Aorta (tissue), 5 donors: ENCODE measurements at places on chromosomes 3 and 15. TPM values are rescaled to one million over a fixed set of nuclear protein-coding genes. Genes with fewer than 3 reads are reported as not detected.

DNA sequence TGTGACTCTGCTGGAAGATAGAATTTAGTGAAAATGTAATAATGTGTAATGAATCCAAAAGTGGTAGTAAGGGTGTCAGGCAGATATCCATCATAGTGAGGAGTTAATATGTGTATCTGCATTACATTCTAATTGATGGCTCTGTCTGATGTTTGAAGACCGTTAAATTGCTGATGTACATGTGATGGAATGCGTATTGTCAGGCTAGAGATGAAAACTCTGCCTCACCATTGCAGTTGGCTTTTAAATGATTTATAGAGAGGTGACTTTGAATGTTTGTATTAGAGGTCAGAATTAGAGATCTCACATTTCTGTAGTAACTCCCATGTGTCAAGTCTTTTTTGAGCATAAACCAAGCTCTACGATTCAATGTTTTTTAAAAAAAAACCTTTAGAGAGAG lies 234.6 kb downstream of the NAALADL2 start:
- no peaks in the 10 kb centered on the region for H3K4me1 ChIP-seq
- no peak overlapping the region for H3K4me3 ChIP-seq
- DNase-seq: no peak
- H3K27me3 ChIP-seq: no peaks in the 10 kb centered on the region
- no peaks in the 10 kb centered on the region for H3K36me3 ChIP-seq
- H3K27ac ChIP-seq: no peak overlapping the region

DNA sequence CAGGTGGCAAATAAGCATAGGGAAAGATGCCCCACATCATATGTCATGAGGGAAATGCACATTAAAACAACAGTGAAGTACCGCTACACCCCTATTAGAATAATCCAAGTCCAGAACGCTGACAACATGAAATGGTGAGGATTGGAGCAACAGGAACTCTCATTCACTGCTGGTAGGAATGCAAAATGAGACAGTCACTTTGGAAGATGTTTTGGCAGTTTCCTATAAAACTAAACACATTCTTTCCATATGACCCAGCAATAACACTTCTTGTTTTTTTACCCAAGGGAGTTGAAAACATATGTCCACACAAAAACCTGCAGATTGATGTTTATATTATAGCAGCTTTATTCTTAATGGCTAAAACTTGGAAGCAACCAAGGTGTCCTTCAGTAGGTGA lies 116.4 kb upstream of the TOPAZ1 start:
- H3K4me1 ChIP-seq: no peaks in the 10 kb centered on the region
- H3K27me3 ChIP-seq: no peaks in the 10 kb centered on the region
- H3K27ac ChIP-seq: no peak overlapping the region
- no peak overlapping the region for H3K4me3 ChIP-seq

- H3K4me3 ChIP-seq: no peak overlapping the region
- peaks cover 8% of the 10 kb centered on the region for H3K4me1 ChIP-seq
These were observed 74.8 kb upstream of the IL12A start for GRCh38 chr3:159913712-159914414.

DNA sequence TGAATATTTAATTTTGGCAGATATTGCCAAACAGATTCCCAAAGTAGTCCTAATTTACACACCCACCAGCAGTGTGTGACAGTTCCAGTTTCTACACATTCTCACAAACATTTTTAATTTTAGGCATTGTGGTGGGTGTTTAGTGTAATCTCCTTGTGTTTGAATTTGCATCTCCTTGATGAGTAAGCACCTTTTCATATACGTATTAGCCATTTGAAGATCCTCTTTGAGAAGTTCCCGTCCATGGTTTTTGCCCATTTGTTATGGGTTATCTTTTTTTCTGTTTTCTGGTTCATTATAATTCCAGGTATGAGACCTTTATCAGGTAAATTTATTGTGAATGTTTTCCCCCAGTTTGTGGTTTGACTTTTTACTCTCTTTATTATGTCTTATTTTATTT lies 2.3 kb upstream of the TM4SF19 start:
- no peaks in the 10 kb centered on the region for H3K36me3 ChIP-seq
- no peak overlapping the region for H3K4me3 ChIP-seq
- no peaks in the 10 kb centered on the region for H3K4me1 ChIP-seq
- H3K27ac ChIP-seq: no peak overlapping the region
- no peak for DNase-seq
- no peaks in the 10 kb centered on the region for H3K27me3 ChIP-seq

DNA sequence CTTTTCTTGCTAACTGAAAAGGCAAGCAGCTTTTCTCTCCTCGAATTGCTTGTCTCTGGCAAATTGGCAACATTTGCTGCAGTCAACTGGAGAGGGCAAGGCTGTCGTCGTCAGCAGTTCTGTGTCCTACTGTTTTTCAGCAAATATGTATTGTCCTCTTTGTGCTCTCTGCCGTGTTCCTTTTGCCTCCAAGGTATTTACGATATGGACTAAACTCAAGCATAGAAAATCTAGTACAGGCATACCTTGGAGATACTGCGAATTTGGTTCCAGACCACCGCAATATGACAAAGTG lies 558 bp upstream of the SLC30A4 start:
- DNase-seq: no peak
- no peaks in the 10 kb centered on the region for H3K36me3 ChIP-seq
- H3K4me1 ChIP-seq: peaks cover 2% of the 10 kb centered on the region
- H3K4me3 ChIP-seq: peak overlapping the region; percentile 95
- no peak overlapping the region for H3K27ac ChIP-seq
- H3K27me3 ChIP-seq: no peaks in the 10 kb centered on the region

- no peak for DNase-seq
- peak overlapping the region; percentile 43 for H3K27ac ChIP-seq
- no peaks in the 10 kb centered on the region for H3K36me3 ChIP-seq
- no peaks in the 10 kb centered on the region for H3K27me3 ChIP-seq
These were observed 4.1 kb downstream of the UBE2E1 start for GRCh38 chr3:23809840-23810342.

GRCh38 chr15:99445272-99445850 lies 120.4 kb upstream of the MEF2A start:
- H3K4me1 ChIP-seq: peaks cover 3% of the 10 kb centered on the region
- H3K27ac ChIP-seq: no peak overlapping the region
- DNase-seq: no peak
- no peaks in the 10 kb centered on the region for H3K27me3 ChIP-seq
- no peak overlapping the region for H3K4me3 ChIP-seq

DNA sequence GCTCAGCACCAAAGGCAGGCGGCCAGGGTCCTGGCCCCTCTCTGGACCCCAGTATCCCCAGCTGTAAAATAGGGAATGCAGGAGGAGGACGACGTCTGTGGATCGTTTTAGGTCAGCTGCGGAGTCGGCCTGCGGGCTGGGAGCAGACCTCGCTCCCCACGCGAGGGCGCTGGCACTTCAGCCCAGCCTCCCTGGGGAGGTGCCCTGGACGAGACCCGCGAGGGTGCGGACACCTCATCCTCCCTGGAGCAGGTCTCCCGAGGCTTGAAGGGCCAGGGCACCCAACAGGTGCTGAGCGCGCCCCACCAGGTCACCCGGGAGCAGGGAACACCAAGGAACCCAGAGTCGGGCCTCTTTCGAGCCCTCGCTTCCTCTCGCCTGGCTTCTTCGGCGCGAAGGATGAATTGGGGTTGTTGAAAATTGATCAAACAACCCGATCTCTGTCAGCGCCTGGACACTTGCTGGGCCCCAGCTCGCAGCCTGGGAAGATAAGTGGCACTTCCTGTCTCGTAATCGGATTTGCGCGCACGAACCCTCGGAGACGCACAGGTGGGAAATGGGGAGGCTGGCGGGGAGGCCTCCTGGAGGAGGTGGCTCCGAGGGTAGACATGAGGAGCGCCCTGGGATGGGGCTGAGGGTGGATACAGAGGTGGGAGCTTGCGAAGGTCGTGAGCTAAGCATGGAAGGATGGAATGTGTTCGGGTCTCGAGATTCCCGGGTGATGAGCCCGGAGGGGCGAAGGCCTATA lies 588 bp upstream of the VIPR1 start:
- H3K27ac ChIP-seq: no peak overlapping the region
- peak; percentile 89 for DNase-seq
- no peaks in the 10 kb centered on the region for H3K4me1 ChIP-seq

GRCh38 chr3:24945563-24945962 lies 450.9 kb upstream of the THRB start:
- no peak overlapping the region for H3K27ac ChIP-seq
- no peak overlapping the region for H3K4me3 ChIP-seq
- no peaks in the 10 kb centered on the region for H3K27me3 ChIP-seq
- no peak for DNase-seq

- H3K27me3 ChIP-seq: no peaks in the 10 kb centered on the region
- no peak overlapping the region for H3K4me3 ChIP-seq
- no peaks in the 10 kb centered on the region for H3K36me3 ChIP-seq
- DNase-seq: no peak
- peaks cover 3% of the 10 kb centered on the region for H3K4me1 ChIP-seq
These were observed 30.7 kb downstream of the PLA1A start for GRCh38 chr3:119628390-119628789.

DNA sequence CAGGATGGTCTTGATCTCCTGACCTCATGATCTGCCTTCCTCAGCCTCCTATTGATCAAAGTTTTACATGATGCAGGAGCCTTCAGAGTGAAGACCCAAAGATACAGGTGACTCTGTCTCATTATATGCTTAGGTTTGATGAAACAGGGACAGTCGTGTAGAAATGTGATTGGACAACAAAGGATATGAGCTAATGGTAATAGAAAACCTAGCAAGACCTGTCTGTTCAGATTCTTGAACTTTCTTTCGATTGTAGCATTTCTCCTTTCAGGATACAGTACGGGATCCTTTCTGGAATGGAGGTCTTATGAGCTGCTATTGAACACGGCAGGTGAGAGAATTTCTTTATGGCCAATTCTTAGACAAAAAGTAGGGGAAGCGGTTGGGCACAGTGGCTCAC lies at the start of gene ACKR2:
ACKR2 (plus strand) TSS at position 244 of the 400 bp plus-strand sequence. CDS start 55,058 bp downstream, outside the sequence.
- no peak within 1 kb of the TSS for H3K27ac ChIP-seq
- no peak within 1 kb of the TSS for H3K4me3 ChIP-seq
- DNase-seq: no peak
- H3K36me3 ChIP-seq: no peaks in the 10 kb centered on the region
- H3K4me1 ChIP-seq: no peaks in the 10 kb centered on the region
- H3K27me3 ChIP-seq: no peaks in the 10 kb centered on the region

DNA sequence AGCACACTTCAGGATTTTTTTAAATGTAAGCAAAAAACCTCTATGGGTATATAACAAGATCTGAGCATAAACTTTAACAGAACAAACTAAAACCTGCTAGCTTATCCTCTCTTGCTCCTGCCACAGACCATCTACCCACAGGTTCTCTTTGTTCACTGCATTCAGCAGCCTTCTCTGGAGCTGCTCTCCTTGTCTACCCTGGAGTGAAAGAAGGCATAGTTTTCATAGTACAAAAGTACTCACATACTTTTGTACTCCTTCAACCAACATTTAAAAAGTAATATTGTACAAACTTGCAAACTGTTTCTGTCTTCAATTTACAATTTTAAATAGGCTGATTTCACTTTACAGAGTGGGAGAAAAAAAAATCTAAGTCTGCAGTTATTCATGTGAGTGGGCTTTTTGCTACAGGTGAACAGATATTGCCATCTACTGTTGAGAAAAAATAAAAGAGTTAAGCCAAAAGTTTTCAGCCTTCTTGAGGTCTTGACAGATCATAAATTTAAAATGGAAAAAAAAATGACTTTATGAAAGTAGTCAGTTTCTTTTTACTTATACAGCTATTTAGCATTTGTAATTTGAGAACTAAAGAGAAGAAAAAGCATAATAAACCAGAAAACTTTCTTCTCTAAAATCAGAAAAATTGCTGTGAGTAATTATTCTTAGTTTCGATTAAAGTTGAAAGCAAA lies 20.4 kb downstream of the TERC start:
- H3K27me3 ChIP-seq: no peaks in the 10 kb centered on the region
- no peak overlapping the region for H3K27ac ChIP-seq
- no peak for DNase-seq
- no peak overlapping the region for H3K4me3 ChIP-seq
- no peaks in the 10 kb centered on the region for H3K4me1 ChIP-seq

CHL1 gene
- total RNA-seq: 7.0 TPM

REC114 gene
- not detected for total RNA-seq

GRCh38 chr15:64931381-64931780 lies 19.7 kb downstream of the ANKDD1A start:
- no peaks in the 10 kb centered on the region for H3K36me3 ChIP-seq
- no peak overlapping the region for H3K4me3 ChIP-seq
- H3K27me3 ChIP-seq: no peaks in the 10 kb centered on the region
- H3K27ac ChIP-seq: no peak overlapping the region
- no peaks in the 10 kb centered on the region for H3K4me1 ChIP-seq

COL6A5 gene
- total RNA-seq: not detected

DNA sequence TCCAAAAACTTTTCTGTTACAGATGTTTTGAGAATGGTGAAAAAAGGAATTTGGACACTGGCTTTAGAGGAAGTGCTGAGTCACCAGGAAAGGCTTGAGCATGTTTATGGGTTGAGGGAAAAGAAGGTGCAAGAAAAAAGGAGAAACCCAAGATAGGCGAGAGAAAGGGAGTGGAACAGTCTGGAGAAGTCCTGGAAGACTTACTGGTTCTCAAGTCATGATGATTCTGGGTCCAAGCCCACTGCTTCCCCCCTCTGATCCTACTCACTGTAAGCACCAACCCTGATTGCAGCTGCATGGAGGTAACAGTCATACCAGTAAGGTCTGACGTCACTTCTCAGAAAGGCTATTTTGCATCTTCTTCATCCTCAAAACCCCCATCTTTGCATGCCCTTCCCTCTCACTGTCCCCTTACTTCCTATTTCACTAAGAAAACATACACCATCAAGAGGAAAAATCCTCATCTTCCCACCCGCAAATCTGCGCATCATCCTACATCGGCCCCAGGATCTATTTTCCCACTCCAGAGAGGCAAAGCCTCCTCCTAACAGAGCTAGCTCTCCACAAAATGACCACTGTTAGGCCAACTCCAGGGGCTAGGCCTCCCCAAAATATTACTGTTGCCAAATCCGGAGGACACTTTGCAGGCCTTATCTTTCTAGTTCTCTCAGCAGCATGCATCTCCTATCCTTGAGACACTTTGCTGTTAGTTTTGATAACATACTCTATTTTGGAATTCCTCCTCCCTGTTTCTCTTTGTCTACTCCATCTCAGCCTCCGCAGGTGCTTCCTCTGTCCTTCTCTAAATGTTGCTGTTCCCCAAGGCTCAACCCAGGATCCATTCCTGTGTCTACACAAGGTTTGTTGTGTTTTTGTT lies 3.2 kb upstream of the ATP13A3 start:
- no peaks in the 10 kb centered on the region for H3K4me1 ChIP-seq
- no peaks in the 10 kb centered on the region for H3K27me3 ChIP-seq
- peak overlapping the region; percentile 56 for H3K27ac ChIP-seq

DNA sequence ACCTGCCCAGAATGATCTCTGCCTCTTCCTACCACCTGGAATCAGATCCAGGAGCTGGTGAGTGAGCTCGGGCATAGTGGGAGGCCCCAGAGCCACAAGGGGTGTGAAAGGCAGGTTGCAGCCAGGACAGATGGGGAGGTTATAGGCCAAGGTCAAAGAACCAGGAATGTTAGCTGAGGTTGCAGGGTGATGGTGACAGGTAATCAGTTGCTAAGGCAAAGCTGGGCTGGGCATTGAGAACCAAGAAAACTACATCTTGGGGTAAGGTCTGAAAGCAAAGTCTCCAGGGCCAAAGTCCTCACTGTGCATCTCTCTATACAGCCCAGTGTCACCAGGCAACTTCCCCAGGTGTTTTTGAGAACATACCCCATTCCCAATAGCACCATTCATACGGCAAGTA lies 38.4 kb upstream of the SLC6A11 start:
- peaks cover 3% of the 10 kb centered on the region for H3K27me3 ChIP-seq
- no peak overlapping the region for H3K4me3 ChIP-seq
- DNase-seq: no peak
- no peaks in the 10 kb centered on the region for H3K4me1 ChIP-seq
- no peaks in the 10 kb centered on the region for H3K36me3 ChIP-seq
